Renal pelvis (tissue), 12 donors: ENCODE measurements at places on chromosomes 4 and X. TPM values are rescaled to one million over a fixed set of nuclear protein-coding genes. Genes with fewer than 3 reads are reported as not detected.

DNA sequence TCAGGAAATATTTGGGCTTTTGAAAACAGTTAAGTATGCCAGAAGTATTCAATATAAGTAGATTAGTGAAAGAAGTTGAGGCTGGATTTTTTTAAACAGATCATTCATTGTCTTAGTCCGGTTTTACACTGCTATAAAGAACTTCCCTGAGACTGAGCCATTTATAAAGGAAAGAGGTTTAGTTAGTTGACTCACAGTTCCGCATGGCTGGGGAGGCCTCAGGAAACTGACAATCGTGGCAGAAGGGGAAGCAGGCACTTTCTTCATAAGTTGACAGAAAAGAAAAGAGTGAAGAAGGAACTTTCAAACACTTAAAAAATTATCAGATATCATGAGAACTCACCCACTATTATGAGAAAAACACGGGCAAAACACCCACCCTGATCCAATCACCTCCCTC lies 31.1 kb upstream of the CYLC1 start:
- no peak for DNase-seq

DNA sequence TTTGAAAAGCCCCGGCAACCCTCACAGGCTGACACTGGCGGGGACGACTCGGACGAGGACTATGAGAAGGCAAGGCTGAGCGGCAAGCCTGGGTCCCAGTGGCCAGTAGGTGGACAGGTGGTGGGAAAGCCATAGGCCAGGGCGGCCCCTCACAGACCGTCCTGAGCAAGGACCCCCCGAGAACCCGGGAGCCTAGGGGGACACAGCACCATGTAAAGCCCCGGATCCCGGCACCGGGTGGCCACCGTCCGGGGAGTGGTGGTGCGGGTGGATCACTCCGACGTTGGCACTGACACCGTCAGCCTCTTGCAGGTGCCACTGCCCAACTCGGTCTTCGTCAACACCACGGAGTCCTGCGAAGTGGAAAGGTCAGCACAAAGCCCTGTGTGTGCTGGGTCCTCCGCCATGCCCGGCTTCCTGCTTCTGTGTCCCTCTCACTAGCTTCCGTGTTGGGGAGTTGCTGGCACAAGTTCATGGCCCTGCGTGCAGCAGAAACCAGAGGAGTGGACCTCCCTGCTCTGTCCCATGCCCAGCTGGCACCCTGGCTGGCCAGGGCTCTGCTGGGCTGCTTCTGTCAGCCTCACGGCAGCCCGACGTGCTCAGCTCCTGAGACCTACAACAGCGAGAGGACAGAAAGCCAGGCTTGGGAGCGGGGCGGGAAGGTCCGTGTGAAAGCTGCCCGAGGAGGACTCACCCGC lies 11.9 kb upstream of the ADD1 start:
- DNase-seq, result no peak

GRCh38 chr4:189504220-189504619 lies 436.5 kb upstream of the FRG1 start:
- no peak for DNase-seq

- no peak for DNase-seq
Measured at GRCh38 chrX:39953879-39954278, 143.9 kb downstream of the BCOR start.

DNA sequence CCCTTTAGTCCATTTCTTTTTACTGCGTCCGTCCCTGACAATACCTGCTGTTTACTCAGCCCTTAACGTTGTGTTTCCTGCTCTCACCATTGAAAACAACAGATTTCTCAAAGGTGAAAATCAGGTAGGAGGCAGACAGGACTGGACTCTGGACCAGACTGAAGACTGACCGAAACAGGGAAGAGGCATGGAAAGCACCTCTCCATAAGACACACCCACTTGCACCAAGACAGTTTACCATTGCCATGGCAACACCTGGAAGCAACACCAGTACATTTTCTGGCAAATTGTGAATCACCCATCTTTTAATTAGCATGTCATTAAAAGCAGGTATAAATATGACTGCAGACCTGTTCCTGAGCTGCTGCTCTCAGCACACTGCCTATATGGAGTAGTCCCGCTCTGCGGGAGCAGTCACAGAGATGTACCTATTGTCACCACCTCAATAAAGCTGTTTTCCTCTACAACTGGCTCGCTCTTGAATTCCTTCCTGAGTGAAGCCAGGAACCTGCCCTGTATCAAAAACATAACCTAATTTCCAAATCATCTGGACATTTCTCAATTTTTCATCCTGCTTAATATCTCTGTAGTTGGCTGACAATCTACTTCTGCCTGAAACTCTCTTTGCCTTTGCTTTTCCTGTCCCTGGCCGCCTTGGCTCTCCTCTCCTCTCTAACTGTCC lies 117.0 kb downstream of the RNF150 start:
- DNase-seq, result no peak

DNA sequence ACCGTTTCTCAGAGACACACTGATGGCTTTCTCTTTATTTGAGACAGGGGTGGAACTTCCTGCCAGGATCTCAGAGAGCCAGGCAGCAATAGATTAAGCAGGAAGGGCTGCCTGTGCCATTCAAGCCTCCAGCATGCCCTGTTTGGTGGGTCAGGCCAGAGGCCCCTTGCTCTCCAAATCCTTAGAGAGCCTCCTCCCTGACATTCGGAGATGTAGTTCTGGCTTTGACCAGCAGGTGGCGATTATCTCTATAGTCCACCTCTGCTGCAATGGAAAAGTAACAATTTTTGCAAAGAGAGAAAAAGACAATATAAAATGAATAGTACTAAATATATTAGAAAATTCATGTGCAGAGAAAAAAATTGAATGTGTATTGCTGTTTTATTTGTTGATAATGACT lies 93.9 kb downstream of the NXF2B start:
- peak; percentile 28 for DNase-seq

DNA sequence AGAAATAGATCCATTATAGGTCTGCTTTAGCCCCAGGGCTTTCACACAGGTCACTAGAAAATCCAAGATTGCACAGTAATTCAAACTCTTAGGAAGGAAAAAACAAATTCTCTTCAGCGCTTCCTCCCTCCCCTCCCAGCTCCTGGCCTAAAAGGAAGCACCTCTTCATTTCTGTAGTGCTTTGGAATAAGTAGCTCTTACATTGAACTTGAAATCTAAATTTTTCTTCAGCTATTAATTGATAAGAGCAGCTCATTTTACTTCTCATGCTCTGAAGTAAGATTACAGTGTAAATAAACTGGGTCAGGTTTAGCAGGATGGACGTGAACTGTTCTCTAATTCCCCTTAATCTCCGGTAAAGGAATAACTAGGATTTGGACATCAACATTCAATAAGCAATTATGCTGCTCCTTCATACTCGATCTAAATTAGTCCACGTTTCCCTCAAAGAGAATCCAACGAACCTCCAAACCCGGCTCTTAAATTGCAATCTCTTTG lies 10.9 kb upstream of the SEL1L3 start:
- no peak for DNase-seq

- peak; percentile 23 for DNase-seq
Measured at GRCh38 chrX:147912093-147912801, 528 bp downstream of the FMR1 start.

DNA sequence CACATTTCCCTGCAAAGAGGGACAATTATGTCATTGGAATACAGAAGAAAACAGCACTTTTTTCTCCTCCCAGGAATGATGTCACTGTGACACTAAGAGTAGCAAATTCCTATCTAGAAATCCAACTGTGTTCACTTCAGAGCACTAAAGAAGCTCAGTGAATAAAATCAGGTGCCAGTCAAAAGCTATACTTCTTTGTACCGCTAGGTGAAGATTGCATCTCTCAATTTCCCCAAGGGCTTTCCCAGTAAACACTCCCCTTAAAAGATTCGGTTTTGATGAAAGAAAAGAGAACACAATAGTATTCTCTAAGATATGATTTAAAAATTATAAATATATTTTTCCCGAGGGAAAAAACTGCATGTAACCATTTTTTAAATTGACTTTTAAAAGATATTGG lies 104.7 kb upstream of the MID1 start:
- no peak for DNase-seq

The DUSP21 gene
- not detected for polyA plus RNA-seq

The LRAT gene
- 1.8 TPM for polyA plus RNA-seq

The TCEAL9 gene
- polyA plus RNA-seq, result 176 TPM

The ANXA3 gene
- 57.2 TPM for polyA plus RNA-seq

The ADH7 gene
- not detected for polyA plus RNA-seq
